ENCODE measurements at places on chromosomes 5 and 9.
A peak's percentile ranks its signal among the peaks of the same experiment; 100 is the strongest.

- DNase-seq: no peak
Observed at GRCh38 chr5:93884254-93884653, 142.9 kb upstream of the POU5F2 start.

GRCh38 chr5:8333977-8334376 is 465.0 kb downstream of the MTRR start:
- DNase-seq: no peak

DNA sequence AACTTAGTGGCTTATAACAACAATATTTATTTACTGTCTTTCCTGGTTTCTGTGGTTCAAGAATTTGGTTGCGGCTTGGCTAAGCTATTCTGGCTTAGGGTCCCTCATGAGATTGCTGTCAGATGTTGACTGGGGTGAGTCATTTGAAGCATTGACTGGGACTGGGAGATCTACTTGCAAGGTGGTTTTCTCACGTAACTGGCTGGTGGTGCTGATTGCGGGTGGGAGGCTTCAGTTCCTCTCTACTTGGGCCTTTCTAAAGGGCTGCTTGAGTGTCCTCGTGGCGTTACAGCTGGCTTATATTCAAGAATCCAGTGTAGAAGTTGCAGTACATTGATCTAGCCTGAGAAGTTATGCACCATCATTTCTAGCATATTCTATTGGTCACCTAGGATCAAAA is 218.5 kb upstream of the ELAVL2 start:
- DNase-seq: no peak

GRCh38 chr5:39355324-39355723 is 9.0 kb downstream of the C9 start:
- no peak for DNase-seq

GRCh38 chr9:104138243-104138868 is 44.2 kb downstream of the SMC2 start:
- no peak for DNase-seq

DNA sequence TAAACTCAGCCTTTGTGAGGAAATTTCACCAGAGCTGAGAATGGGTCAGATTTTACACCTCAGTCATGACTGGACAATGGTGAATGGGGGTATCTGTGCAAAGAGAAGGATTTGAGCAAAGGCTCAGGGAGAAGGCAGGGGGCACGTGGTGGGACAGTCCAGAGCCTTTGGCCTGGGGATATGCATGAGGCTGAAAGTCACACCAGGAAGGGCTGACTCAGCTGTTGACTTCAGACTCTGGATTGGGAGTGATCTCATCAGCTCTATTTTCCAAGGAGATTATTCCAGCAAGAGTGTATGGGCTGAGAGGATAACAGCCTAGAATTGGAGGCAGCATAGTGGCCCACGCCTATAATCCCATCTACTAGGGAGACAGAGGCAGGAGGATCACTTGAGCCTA is 53.6 kb downstream of the SAXO1 start:
- no peak for DNase-seq

- no peak for DNase-seq
Observed at GRCh38 chr5:16712178-16712577, 95.4 kb upstream of the RETREG1 start.

DNA sequence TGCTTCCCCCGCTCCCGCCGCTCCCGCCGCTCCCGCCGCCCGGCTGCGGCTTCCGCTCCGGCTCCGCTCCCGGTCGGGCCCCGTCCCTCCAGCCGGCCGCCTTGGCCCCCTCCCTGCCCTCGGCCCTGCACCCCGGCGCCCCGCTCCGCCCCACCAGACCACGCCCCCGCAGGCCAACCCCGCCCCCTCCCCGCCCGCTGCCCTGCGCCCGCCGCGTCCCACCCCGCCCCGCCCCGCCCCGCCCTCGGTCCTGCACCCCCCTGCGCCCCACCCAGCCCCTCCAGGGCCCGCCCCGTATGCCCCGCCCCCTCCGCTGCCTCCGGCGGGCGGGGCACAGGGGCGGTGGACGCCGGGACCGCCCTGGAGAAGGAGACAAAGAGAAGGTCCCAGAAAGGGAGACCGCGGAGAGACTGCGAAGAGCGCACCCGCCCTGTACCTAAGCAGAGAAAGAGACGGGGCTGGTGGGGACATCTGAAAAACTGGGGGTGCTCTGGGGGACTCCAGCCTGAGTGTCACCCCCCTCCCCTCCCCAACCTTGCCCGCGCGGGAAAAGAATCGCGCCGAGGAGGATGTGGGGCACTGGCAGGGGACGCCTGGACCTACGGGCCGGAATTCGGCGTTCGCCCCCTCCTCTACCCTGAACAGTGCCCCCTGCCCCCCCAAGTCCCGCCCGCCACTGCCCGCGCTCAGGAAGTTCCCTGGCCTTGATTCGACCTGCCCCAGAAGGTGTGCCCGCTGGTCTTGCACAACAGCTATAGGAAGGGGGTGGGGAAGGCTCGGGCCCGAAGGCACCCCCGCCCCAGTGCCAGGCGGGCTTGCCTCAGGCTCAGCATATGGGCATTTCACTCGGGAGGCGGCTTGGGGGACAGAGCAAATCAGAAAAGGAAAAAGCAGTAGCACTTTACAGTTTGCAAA is 42.8 kb upstream of the STXBP1 start:
- DNase-seq: peak; percentile 49

DNA sequence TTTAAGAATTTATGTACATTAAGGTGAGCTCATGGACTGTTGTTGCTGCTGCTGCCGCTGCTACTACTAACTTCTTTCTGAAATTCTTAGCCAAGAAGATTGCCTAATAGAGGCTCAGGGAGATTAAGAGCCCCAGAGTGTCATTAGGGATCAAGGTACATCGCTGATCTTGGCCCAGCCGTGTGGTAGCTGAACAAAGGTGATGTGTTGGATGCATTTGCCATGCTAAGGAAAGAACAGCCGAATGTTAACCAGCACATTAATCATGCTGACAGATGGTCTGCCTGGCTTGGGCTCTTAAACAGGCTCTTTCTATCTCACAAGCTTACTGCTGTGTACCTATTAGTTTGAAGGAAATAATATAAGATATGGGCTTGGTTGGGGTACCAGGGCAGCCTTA is 137.1 kb downstream of the KCTD16 start:
- no peak for DNase-seq

DNA sequence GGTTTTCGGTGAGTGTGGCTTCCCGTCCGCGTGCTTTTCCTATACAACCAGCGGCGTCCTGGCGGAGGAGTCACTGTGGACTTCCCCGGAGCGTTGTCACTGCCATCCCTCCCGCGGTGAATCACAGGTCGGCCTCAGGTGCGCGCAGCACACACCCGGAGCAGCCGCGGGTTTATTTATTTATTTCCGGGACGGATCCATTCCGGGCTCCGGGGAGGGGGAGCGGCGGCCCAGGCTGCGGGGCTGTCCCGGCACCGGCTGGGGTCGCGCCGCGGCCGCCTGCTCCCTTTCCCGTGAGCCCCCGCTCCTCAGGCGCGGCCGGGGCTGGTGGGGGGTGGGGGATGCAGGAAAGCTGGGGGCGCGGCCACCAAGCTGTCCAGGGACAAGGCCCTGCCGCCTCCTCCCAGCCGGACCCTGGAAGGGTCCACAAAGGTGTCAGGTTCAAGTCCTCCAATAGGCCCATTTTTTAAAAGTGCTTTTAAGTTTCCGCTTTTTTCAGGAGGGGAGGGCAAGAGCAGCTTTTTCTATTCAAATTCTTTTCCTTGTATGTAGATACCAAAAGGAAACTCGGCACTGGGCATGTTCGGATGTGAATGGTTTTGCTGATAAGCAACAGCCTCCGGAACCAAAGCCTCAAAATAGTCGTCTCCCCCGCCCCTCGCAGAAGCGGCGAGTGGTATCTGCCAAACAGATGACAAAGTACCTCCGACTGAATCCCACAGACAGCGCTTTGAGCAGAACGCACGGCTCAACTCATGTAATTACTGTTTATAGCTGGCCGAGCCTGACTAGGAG is 192.5 kb downstream of the CD180 start:
- DNase-seq: peak; percentile 59

GRCh38 chr5:31964007-31964360 is 210.1 kb downstream of the GOLPH3 start:
- no peak for DNase-seq

DNA sequence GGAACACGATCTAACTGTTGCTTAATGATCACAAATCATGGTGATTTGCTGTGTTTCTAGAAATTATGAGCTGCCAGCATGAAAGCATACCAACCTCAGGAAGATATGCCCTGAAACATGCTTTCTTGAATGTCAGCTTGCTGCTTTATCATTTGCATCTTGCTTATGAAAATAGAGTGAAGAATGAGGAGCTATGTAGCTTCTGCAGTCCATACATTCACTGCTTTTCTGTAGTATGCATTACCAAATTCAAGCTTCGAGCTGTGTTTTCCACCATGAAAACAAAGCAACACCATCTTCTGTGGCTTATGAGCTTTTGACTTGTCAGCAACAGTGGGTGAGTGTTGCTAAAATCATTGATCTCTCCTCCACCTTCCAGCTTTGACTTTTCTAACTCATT is 16.5 kb downstream of the F2RL2 start:
- no peak for DNase-seq

- DNase-seq: peak; percentile 43
Observed at GRCh38 chr5:141681695-141682641, at the start of gene ARAP3. ARAP3 (minus strand) TSS chr5:141682230; CDS start chr5:141680486, 1,744 bp downstream.

GRCh38 chr9:130377612-130378011 is 67.1 kb upstream of the ASS1 start:
- no peak for DNase-seq

- DNase-seq: no peak
Observed at GRCh38 chr5:151571270-151572173, 19.6 kb downstream of the FAT2 start.

GRCh38 chr9:95903398-95903797 is 27.9 kb downstream of the ERCC6L2 start:
- DNase-seq: no peak

GRCh38 chr9:122929796-122930354 is 1.4 kb downstream of the ZBTB26 start:
- no peak for DNase-seq

GRCh38 chr5:40499518-40500273 is 180.0 kb upstream of the PTGER4 start:
- DNase-seq: no peak

All from AG04450 (cell line).